ENCODE measurements at places on chromosomes 1 and 21.

GRCh38 chr1:114209971-114210370, 56.3 kb upstream of the SYT6 start:
- no peak for DNase-seq

- no peak for DNase-seq
Observed at GRCh38 chr1:211082824-211083223, 51.1 kb downstream of the KCNH1 start.

GRCh38 chr1:61450454-61450853, 274.5 kb downstream of the TM2D1 start:
- DNase-seq: no peak

- DNase-seq: no peak
Observed at GRCh38 chr1:214574598-214575411, 23.4 kb upstream of the PTPN14 start.

DNA sequence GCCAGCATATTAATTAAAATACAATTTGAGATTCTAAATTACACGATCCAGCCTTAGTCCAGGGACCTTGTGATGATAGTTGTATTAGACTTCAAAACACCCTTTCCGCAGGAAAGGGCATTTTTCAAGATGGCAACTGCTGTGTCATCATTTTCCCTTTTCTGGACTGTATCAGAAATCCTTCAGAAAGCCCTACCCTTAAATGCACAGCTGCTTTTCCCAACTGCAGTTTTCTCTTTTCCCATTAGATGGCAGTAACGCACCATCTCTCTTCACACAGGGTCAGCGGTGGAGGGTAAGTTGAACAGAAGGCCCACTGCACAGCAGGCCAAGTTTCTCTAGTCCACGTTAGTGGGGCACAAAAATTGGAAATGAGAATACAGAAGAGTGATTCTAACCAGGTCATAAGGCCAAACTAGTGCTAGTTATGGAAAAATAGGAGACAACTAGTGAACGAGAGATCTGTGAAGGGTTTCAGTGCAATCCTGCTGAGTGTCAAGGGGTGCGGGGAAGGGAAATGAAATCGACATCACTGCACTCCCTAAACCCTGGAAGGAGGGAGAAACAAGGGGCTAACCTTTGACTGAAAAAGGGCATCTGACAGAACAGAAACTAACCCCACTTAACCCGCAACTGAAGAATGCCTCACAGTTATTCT, 22.1 kb upstream of the TDRD10 start:
- DNase-seq: peak; percentile 76

DNA sequence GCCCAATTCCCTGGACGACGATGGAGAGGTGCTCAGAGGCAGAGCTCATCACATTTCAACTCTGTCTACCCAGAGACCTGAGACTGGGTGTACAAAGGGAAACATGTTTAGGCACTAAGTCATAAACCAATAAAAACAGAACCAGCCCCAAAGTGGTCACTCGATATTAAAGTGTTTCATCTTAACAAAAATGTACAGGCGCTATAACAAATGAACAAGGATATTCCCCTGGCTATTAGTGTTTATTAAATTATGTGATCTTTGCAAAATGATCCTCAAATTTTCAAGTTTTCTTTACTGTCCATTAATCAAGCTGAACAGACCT, 43.6 kb downstream of the NPHP4 start:
- no peak for DNase-seq

Data from AG04450 (cell line).